ENCODE measurements at places on chromosomes 12 and 14.

DNA sequence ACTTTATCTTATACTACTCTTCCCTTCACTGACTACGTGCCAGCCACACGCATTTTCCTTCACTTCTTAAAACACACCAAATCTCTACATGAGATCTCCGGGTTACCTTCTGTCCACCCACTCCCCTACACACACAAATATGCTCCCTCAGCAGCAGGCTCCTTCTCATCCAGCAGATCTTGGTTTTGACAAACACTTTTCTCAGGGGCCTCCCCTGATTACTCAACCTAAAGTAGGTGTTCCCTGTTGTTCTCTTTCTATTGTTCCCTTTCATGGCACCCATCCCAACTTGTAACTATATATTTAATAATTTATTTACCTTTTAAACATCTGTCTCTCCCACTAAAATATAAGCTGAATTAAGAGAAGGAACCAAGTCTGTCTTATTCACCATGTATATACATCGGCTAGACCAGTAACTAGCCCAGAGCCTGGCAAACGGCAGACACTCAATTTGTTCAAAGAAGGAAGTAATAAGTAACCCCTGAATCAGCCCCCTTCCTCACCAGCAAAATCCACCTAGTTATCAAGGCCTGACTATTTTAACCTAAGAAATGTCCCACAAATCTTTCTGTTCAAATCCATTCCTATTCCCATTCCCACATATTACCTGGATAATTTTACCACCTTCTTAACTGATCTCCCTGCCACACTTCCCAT, 2.7 kb downstream of the C2CD5 start:
- no peak for DNase-seq

GRCh38 chr14:59280961-59281360, 92.5 kb downstream of the DAAM1 start:
- no peak for DNase-seq

DNA sequence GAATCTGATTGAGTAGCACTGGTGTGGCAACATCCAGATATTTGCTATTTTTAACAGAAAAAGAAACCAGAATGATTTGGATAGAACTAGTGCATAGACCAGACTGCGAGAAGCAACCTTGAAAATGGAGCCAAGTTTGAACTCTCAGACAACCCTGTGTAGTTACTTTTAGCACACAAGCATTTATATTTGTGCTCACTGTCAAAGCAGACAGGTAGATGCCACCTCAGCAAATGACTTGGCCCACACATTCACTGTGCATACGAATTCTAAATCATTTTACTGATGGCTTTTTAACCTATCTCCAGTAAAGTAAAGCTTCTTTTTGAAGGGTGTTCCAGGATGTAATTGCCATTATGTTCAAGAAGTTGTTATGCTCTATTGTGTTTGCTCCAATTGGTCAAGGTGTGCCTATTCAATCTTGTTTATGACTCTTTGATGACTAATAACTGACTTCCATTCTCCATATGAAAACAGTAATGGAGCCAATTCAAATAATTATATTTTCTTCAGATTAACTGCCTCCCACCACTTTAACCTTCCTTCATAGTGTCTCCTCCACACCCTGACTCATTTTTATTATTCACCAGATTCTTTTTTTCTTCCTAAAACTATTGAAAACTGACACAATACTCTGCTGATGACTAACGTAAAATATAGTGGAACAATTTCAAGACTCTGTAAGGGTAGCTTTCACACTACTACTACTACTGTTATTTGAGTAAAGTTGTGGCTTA, 138.5 kb downstream of the CCER1 start:
- no peak for DNase-seq

GRCh38 chr12:109760031-109760929, 46.7 kb downstream of the FAM222A start:
- no peak for DNase-seq

DNA sequence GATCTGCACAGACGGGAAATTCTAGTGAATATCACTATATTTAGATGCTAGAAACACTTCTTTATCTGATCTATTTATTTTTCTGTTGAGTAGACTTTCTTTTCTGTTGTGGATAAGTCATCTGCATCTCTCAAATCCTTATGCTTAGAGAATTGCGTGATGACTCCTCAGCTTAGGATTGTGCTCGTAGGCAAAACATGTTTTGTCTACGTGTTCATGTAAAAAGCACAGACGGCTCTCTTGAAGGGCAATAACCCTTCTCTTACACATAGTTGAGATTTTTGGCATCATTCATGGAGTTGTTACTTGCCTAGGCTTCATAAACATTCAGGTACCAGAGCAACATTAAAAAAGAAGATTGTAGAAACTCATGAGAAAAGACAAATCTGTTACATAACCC, 18.6 kb downstream of the PPFIBP1 start:
- DNase-seq, result no peak

DNA sequence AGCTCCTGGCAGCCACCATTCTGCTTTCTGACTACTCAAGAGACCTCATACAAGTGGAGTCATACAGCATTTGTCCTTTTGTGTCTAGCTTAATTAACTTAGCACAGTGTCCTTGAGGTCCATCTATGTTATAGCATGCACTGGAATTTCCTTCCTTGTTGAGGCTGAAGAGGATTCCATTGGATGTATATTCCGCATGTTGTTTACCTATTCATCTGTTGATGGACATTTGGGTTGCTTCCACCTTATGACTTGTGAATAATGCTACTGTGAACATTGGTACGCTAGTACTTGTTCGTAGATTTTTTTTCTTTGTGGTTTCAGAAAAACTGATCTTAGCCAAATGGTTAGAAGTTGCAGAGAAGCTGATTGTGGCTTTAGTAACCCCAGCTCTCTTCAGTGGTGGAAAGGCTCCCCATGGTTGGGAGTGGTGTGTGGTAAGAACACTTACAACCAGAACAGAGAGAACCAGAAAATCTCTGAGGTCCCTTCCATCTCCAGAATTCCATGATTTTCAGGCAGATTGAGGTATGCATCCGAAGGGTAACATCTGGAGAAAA, 118.4 kb downstream of the SAMD4A start:
- DNase-seq, result no peak

- no peak for DNase-seq
These were observed 2.3 kb upstream of the MYBPC1 start for GRCh38 chr12:101592448-101592847.

- DNase-seq, result no peak
These were observed 391.6 kb downstream of the TMEM121 start for GRCh38 chr14:105917933-105918436.

- DNase-seq, result no peak
These were observed 512 bp downstream of the ACTR10 start for GRCh38 chr14:58200480-58200841.

GRCh38 chr14:51616256-51616655, 35.5 kb upstream of the FRMD6 start:
- DNase-seq, result no peak

DNA sequence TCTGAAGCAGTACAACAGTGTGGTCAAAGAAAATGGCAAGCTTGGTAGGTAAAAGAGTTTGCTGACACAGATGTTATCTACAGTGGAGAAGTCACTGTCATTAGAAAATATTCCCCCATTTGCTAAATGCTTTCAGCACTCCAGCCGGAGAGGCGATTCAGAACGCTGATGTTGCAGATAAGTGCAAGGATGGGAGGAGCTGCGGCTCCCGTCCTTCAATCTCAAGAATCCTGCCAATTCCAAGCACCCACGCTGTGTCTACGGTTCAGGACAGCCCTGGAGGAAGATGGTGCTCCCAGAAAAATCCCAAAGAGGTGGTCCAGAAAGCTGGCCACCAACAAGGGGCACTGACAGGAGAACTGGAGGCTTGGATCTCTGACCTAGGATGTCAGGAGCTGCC, 79.1 kb downstream of the ZFP36L1 start:
- DNase-seq, result no peak

DNA sequence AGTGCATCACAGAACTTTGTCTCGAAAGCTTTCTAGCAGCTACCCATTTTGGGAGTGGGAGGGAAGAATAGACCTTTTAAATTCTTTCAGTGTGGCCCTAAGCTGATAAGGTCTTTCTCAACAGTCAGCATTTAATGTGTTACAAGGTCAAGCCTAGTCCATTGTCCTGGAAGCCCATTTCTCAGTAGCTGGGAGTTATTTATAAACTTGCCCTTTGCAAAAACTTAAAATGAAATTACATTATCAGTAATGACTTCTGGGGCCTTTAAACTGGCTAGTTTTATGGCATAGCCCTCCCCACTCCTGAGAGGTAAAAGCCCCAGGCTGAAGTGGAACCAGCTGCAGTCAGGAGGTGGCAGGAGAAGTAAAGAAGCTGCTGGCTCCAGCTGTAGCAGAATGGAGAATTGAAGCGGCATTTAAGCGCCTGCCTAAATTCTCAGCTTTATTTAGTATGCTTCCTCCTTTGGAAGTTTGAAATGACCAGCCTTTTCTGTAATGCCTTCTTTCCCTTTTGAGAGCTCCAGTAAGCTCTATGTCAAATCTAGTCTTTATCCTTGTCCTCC, 12.4 kb downstream of the COPZ1 start:
- DNase-seq, result no peak

GRCh38 chr12:25382311-25383106, 131.8 kb upstream of the KRAS start:
- no peak for DNase-seq

DNA sequence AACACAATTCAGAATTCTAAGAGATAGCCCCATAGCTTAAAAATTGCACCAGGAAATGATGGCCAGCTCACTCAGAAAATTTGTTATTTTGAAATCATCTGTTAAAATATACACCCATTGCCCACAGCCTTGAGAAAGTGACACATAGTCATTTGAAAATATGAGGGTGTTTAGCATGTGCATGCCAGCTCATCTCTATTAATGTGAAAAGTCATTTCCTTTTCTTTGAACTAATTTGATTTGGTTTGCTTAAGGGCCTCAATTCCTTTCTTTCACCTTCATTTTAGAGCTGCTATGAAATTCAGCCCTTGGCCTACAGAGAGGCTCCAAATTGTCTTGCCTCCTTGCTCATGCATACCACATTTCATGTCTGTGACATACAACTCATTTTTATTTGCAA, 241.4 kb downstream of the PHLDA1 start:
- DNase-seq, result no peak
